ENCODE measurements at places on chromosomes 3 and 15. TPM values are rescaled to one million over a fixed set of nuclear protein-coding genes. Genes with fewer than 3 reads are reported as not detected.
A peak's percentile ranks its signal among the peaks of the same experiment; 100 is the strongest.

Gene PP2D1
- total RNA-seq, result not detected

GRCh38 chr3:141367038-141367730, 1.1 kb upstream of the ZBTB38 start:
- H3K4me3 ChIP-seq, result no peak overlapping the region
- H3K27me3 ChIP-seq, result no peaks in the 10 kb centered on the region
- DNase-seq, result no peak
- H3K27ac ChIP-seq, result peak overlapping the region; percentile 65

GRCh38 chr15:50669611-50670010, 17.0 kb downstream of the TRPM7 start:
- H3K4me1 ChIP-seq, result peaks cover 7% of the 10 kb centered on the region
- DNase-seq, result no peak
- H3K4me3 ChIP-seq, result no peak overlapping the region
- no peaks in the 10 kb centered on the region for H3K27me3 ChIP-seq
- no peak overlapping the region for H3K27ac ChIP-seq

GRCh38 chr3:110846971-110847370, 224.6 kb upstream of the NECTIN3 start:
- H3K27me3 ChIP-seq, result no peaks in the 10 kb centered on the region
- H3K4me1 ChIP-seq, result no peaks in the 10 kb centered on the region
- no peaks in the 10 kb centered on the region for H3K36me3 ChIP-seq
- no peak for DNase-seq
- no peak overlapping the region for H3K4me3 ChIP-seq

GRCh38 chr15:89413877-89414276, 79.3 kb upstream of the POLG start:
- no peak overlapping the region for H3K27ac ChIP-seq
- peaks cover 45% of the 10 kb centered on the region for H3K27me3 ChIP-seq
- H3K4me1 ChIP-seq, result peaks cover 13% of the 10 kb centered on the region
- no peaks in the 10 kb centered on the region for H3K36me3 ChIP-seq
- no peak for DNase-seq

GRCh38 chr15:69610858-69611257, 158.2 kb downstream of the RPLP1 start:
- H3K4me3 ChIP-seq, result no peak overlapping the region
- no peaks in the 10 kb centered on the region for H3K4me1 ChIP-seq
- no peak overlapping the region for H3K27ac ChIP-seq
- no peak for DNase-seq
- no peaks in the 10 kb centered on the region for H3K36me3 ChIP-seq
- H3K27me3 ChIP-seq, result no peaks in the 10 kb centered on the region
